ENCODE measurements at places on chromosomes 12 and 14.

DNA sequence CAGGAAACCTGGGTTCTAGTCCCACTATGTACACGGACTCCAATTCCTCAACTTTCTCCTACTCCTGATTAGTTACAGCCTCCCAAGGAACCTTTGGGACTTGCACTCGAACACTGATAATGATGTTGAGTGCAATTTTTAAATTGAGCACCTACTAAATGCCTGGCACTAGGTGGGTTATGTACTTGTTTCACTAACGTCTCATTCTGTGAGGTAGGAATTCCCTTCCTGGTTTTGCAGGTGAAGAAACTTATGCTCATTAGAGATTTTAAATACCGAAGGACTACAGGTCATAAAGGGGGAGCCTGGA is 536 bp downstream of the PARPBP start:
- no peak for DNase-seq

- DNase-seq = no peak
Observed at GRCh38 chr12:1643905-1644533, 15.0 kb downstream of the WNT5B start.

DNA sequence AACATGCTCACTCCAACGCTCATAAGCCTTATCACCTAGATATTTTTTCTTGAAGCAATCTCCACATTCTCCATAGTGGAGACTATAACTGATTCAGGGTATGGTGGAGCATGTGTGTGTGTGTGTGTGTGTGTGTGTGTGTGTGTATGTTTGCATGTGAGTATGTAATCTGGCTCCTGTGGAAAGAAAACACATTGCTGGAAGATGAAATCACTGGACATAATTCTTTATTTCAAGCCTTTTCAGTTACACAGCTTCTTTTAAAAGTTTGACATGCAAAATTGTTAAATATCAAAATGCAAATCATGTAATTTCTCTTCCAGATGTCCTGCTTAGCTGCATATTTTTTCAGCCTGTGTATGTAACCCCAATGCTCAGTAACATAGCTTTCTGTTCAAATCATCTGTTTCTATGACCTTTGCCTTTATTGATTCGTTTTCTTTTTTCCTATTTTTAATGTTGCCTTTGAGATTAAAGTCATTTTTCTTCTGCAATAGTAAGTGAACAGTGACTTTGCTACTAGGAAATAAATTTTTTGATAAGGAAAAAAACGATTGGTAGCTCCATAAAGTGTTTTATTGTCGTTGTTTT is 80.5 kb upstream of the BTG1 start:
- DNase-seq = no peak

DNA sequence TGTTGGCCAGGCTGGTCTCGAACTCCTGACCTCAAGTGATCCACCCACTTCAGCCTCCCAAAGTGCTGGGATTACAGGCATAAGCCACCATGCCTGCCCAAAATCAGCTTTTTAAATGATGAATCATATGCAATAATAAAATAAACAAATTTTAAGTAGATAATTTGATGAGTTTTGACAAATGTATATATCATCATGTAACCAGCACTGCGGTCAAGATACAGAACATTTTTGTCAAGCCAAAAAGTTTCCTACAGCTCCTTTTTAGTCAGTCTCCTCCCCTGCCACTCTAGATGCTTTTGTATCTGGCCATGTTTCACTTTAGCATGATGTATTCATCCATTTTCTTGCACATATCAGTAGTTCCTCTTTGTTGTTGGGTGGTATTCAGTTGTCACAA is 17.2 kb downstream of the FRMD6 start:
- no peak for DNase-seq

GRCh38 chr12:121282072-121282742 is 14.3 kb downstream of the CAMKK2 start:
- no peak for DNase-seq

DNA sequence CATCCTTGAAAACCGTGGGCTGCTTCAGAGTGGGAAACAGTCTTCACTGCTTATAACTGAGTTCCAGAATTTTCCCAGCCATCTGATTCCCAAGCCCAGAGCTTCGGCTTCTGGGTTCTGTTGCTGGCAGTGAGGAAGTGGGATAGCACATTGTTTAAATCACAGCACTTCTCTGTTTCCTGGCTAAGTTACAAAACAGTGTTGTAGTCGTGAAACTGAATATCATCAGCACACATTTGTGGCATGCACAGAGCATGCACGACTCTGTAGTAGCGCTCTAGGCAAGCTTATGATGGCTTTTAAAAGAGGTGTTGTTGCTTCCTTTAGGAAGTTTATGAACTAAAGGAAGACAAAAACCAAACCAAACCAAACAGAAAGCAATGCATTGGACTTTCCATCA is 1005.5 kb downstream of the NRXN3 start:
- DNase-seq = no peak

GRCh38 chr14:31937730-31938346 is 139.3 kb upstream of the ARHGAP5 start:
- no peak for DNase-seq

DNA sequence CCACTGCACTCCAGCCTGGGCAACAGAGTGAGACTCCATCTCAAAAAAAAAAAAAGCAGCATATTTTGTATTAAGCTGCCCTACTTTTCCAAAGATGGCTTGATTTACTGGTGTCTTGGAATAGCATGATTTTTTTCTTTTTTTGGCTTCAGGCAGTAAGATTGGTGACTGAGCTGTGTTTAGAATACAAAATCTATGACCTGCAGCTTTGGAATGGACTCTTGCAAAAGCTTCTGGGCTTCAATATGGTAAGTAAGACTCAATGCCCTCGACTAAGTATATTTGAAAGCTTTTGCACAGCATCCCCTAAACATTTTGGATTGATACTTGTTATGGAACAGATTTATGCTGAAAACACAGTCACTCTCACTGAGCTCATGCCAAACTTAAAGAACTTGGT is 87.8 kb downstream of the KNTC1 start:
- DNase-seq = no peak

DNA sequence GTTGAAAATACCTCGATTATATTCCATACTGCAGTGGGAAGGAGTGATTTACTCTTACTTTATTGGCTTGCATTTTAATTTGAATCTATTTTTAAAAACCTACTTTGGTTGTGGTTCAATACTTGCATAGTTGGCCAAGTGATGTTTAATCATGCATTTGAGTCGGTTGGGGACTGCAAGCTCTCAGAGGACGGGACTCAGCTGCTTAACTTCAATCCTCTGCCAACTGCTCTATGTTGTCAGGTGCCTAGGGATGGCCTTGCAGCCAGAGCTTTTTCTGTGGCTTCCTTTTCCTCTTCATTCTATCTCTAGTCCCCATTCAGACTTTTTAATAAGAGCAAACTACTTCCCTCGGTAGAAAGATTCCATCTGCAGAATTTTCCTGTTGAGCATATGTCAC is 53.4 kb upstream of the KRR1 start:
- no peak for DNase-seq

DNA sequence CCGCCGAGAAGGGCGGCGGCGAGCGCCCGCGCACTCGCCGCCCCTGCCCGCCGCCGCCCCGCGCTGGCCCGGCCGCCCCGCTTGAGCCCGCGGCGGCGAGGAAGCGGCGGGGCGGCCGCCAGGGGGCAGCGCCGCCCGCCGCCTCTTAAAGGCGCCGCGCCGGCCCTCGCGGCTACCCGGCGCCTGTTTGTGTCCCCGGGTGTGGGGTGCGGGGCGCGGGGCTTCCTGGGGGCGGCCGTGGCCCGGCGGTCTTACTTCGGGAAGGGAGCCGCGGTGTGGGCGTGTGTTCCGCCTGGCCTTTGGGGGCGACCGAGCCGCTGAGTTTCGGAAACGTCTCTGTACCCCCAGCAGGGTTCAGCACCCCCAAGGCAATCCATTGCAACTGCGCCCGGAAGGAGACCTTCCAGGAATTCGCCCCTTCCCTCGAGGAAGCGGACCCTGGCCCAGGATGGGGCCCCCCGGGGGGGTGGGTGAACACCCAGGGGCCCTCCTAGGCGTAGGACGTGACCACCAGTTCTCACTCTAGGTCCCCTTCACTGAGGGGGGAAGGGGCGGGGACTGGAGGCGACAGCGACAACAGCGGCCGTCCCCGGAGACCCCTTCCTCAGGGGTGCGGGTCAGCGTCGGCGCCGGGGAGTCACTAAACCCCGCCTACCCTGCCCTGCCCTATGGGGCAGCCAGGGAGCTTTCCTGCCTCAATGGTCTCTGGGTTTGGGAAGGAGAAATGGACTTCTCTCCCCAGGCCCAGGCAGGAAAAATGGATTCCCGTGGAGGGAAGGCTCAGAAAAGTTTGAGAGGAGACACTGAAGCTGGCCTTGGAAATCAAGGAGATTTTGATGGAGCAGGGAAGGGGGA is at the start of gene ITPK1:
TSS of gene ITPK1 (minus strand) at position 105 of the 855 bp plus-strand sequence. CDS start 762 bp downstream, outside the sequence.
- DNase-seq = peak; percentile 61

- no peak for DNase-seq
Observed at GRCh38 chr12:49097381-49097780, 2.8 kb upstream of the DHH start.

DNA sequence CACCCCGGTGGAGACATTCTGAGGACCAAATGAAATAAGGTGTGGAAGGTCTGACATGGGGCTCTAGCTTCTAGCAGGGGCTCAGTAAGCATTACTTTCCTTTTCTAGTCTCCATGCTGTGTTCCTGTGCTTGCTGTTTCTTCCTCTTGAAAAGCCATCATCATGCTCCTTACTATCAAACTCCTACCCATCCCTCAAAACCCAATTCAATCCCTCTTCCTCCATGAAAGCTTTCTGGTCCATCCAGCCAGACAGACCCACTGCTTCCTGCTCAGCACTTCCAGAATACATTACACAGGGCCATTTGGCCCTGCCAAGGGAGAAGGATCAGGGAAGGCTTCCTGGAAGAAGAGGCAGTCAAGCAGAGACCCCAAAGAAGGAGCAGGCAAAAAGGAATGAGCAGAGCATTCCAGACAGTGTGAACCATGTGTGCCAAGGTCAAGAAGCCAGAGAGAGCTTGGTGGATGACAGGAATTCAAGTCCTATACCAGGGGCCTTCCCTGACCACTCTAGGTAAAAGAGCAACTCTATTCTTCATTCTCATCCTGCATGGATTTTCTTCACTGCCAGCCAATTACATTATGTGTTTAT is 59.5 kb downstream of the NUAK1 start:
- no peak for DNase-seq

GRCh38 chr14:55908106-55908505 is 210.1 kb upstream of the PELI2 start:
- DNase-seq = no peak

- DNase-seq = no peak
Observed at GRCh38 chr12:50415899-50416479, 15.3 kb downstream of the LARP4 start.

GRCh38 chr12:14930299-14930698 is 8.0 kb downstream of the ERP27 start:
- DNase-seq = no peak
